ENCODE measurements at places on chromosomes 3 and 15. TPM values are rescaled to one million over a fixed set of nuclear protein-coding genes. Genes with fewer than 3 reads are reported as not detected.

POLR2M gene
- 24.9 TPM for total RNA-seq

CCR1 gene
- 10.2 TPM for total RNA-seq

GRCh38 chr3:149954812-149955211, 15.9 kb downstream of the PFN2 start:
- no peak for DNase-seq
- H3K27ac ChIP-seq = no peak overlapping the region
- no peak overlapping the region for H3K4me3 ChIP-seq
- H3K27me3 ChIP-seq = no peaks in the 10 kb centered on the region
- peaks cover 11% of the 10 kb centered on the region for H3K36me3 ChIP-seq
- H3K4me1 ChIP-seq = no peaks in the 10 kb centered on the region

DNA sequence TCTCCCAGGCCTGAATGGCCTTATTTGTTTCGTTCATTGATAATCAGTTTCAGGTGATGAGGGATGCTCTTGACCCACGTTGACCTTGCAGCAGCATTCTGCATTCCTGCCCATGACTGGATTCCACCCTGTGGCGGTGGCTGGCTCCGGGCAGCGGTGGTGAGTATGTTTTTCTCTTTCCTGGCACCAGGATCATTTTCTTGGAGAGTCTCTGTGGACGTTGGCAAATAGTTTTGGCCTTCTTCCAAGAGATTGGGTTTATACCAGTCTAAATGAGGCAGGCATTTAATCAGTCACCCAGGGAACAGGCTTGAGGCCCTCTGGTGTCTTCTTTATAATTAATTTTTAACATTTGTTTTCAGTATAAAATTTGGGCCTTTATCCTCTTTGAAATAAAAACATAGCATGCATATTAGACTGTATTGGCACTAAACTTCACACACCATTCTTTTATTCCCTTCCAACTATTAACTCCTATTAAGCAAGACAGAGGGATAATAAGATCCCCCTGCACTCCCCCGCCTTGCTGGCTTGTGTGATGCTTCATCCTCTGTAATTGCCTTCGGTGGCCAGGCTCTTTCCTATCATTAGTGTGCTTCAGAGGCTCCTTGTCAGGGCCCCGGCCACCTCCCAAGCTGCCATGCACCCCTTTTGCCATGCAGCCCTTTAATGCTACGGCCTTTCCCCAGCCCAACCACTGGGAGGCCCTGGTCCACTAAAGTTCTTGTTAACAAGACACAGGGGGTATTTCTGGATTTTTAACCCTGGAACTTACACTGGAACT, 176.2 kb upstream of the TOPAZ1 start:
- H3K36me3 ChIP-seq = no peaks in the 10 kb centered on the region
- no peak for DNase-seq
- no peaks in the 10 kb centered on the region for H3K4me1 ChIP-seq
- H3K4me3 ChIP-seq = no peak overlapping the region

DNA sequence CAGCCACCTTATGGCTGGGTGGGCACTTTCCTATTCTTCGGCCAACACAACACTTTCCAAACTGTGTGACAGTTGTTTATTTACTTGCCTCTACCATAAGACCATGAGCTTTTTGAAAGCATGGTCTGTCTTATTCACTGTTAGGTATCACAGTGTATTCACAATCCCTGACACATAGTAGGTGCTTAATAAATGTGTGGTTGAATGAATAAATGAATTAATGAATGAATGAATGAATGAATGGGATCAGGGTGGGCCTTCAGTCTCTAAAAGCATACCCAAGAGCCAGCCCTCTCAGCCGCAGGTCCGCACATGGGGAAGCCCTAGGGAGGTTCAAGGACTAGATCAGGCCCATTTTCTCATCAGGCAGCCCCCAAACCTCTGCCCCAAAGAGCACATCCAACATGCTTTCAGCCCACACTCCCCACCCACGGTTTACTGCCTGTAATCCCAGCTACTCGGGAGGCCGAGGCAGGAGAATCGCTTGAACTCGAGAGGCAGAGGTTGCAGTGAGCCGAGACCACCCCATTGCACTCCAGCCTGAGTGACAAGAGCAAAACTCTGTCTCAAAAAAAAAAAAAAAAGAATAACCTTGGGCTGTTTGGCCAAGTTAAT, 95.9 kb downstream of the LIPC start:
- DNase-seq = no peak
- no peak overlapping the region for H3K4me3 ChIP-seq
- H3K27ac ChIP-seq = peak overlapping the region; percentile 36
- H3K36me3 ChIP-seq = no peaks in the 10 kb centered on the region
- H3K4me1 ChIP-seq = peaks cover 48% of the 10 kb centered on the region

- no peaks in the 10 kb centered on the region for H3K36me3 ChIP-seq
- H3K4me3 ChIP-seq = no peak overlapping the region
- no peak overlapping the region for H3K27ac ChIP-seq
- H3K4me1 ChIP-seq = peaks cover 7% of the 10 kb centered on the region
- DNase-seq = no peak
Observed at GRCh38 chr15:40361640-40362039, 3.6 kb downstream of the DISP2 start.

- H3K27ac ChIP-seq = no peak overlapping the region
- no peaks in the 10 kb centered on the region for H3K36me3 ChIP-seq
Observed at GRCh38 chr3:159922861-159923312, 65.7 kb upstream of the IL12A start.
